Kidney epithelial cell (primary cell): ENCODE measurements at places on chromosomes 4 and X.
A peak's percentile ranks its signal among the peaks of the same experiment; 100 is the strongest.

DNA sequence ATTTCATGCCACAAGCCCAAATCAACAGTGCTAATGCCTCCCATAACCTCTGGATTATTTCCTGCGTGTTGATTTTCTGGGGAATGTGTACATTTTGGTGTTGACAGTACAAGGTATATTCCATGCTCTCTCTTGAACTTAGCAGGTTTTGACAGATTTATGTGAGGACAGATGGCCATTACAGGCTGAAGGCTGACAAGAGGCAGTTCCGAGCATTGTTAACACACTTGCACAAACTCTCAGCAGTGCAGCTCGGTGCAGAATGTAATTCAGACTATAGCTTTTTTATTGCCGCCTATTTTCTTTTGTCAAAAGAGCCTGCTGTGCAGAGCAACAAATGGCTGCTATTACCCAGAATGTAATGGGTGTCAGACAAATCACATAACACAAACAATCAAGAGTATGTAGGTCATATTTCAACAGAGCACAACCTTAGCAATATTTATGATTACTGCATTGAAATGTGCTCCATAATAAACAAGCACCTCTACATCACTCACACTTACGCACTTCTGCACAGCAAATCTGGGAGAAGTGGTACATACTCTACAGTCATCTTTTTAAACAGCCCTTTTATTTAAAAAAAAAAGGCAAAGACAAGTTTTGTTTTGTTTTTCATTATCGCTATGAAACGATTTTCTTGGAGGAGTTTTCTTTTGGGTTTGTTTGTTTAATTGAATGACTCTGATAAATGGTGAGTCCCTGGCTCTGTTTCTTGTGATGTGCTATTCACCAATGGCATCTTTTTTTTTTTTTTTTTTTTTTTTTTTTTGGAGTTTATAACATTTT lies 71.6 kb downstream of the PPARGC1A start:
- DNase-seq = no peak

DNA sequence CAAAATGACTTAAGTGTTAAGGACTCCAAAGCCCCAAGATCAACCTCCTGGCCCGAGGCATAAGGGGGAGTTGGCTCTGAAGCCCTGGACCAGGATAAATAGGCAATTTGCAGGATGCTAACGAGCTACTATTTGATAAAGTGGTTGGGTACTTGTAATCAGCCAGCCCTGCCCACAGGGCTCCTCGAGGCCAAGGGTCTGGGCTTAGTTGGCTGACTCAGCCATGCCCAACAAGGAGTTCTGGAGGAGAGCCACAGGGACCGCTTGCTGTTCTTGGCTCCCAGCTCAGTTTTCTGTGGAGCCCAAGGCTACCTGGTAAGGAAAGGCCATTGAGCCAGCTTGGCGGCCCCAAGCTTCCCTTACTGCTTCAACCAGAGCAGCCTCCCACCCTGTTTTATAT lies 7.8 kb downstream of the HMGB3 start:
- no peak for DNase-seq

- no peak for DNase-seq
Observed at GRCh38 chr4:188328966-188329365, 189.7 kb downstream of the TRIML1 start.

- no peak for DNase-seq
Observed at GRCh38 chr4:69058410-69059059, 37.7 kb upstream of the UGT2B7 start.

- DNase-seq = peak; percentile 19
Observed at GRCh38 chrX:117990438-117990837, 126.2 kb downstream of the KLHL13 start.

GRCh38 chrX:7420717-7421116 lies 272.8 kb upstream of the PUDP start:
- no peak for DNase-seq

- DNase-seq = no peak
Observed at GRCh38 chrX:11269996-11270395, 23.2 kb upstream of the AMELX start.

GRCh38 chr4:112185334-112185733 lies 40.1 kb downstream of the FAM241A start:
- DNase-seq = no peak

GRCh38 chr4:86563416-86563815 lies 30.7 kb upstream of the PTPN13 start:
- DNase-seq = no peak

GRCh38 chr4:15400226-15400625 lies 27.6 kb upstream of the C1QTNF7 start:
- DNase-seq = no peak

GRCh38 chr4:155819066-155819465 lies 47.0 kb downstream of the ASIC5 start:
- no peak for DNase-seq

DNA sequence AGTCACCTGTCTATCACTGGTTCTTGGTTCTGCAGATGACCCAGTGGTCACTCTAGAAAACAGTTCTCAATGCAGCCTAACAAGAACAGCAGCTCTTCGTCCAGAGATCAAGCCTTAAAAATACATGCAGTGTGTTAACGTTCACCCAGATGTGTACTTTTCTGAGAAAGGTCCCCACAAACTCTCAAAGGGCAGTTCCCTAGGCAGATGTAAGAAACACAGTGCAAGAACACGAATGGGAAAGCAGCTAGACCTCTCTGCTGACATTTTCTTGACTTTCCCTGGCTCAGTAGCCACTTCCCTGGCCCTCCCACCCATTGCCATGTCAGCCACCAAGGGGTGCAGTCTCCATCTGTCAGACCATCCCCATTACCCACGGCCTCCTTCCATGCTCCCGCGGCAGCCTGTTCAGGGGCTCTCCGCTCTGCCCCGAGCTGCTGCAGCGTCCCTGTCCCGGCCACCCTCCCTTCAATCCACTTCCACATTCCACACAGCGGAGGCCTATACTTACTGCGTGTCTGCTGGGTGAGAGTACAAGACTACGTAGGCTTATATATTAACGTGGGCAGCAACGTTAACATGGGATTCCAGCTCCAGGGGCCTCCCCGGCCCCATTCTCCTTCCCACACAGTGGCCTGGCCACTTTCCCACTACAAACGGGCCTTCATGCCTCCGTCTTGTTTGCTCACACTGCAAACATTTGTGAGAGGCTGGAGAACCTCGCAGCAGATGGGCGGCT lies 34.3 kb downstream of the IRF2 start:
- no peak for DNase-seq

DNA sequence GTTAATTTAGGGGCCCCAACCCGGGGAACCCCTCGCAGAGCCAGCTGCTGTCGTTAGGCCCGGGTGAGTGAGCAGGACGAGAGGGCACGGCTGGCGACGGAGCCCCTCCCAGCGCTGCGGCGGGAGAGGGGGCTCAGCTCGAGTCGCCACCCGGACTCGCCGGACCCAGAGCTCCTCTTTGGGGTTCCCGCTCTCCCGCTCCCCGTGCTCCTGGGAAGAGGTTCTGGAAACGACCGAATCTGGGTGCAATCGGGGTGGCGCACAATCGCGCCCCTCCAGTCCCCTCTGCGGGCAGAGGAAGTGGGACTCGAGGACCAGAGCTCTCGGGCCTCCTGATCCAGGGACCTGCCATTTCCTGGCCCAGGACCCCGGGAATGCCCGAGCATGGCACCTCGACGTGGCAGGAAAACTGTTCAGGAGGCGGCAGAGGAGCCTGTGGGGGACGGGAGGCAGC lies 37.3 kb upstream of the ARAF start:
- DNase-seq = no peak

DNA sequence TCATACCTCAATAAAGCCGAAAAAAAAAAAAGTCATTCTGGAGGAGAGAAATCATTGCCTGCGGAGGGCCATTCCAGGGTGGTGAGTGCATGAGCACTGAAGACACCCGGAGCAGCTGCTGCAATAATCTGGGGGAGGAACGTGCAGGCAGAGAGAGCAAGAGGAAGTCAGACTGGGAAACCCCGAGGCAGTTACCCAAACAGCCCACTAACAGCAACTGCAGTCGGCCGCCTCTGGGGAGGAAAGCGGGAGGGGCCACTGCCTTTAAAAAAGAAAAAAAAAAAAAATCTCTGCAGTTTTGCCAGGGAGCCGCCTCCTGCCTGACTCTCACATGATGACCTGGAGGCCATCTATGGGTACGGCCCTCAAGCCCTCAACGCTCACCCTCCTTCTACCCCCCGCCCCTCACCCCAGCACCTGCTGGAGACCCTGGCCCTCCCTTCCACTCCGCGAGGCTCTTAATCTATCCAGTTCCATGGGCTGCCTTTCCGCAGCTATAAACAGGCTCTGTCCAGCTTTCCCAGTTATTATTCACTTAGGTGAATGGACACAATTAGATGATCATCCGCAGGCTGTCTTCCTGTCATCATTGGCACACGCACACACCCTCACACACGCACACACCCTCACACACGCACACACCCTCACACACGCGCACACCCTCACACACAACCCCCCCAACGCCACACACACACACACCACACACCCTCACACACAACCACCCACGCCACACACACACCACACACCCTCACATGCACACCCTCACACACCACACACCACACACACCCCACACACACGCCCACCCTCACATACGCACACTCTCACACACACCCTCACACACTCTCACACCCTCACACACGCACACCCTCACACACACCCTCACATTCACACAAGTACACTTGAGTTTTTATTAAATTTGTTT lies 3.4 kb upstream of the AVPR2 start:
- DNase-seq = peak; percentile 74

GRCh38 chrX:57070185-57070984 lies 51.0 kb downstream of the SPIN2B start:
- DNase-seq = no peak

- no peak for DNase-seq
Observed at GRCh38 chr4:67131224-67131623, 414.1 kb downstream of the CENPC start.
